Gastrocnemius medialis (tissue), 4 donors: ENCODE measurements at places on chromosomes 1 and 21. TPM values are rescaled to one million over a fixed set of nuclear protein-coding genes. Genes with fewer than 3 reads are reported as not detected.

Gene ECM1
- 8.5 TPM for total RNA-seq

Gene MTARC1
- 1.3 TPM for total RNA-seq

Gene CELA2B
- not detected for total RNA-seq

- DNase-seq, result no peak
Measured at GRCh38 chr1:92442351-92442750, 44.4 kb downstream of the GFI1 start.

DNA sequence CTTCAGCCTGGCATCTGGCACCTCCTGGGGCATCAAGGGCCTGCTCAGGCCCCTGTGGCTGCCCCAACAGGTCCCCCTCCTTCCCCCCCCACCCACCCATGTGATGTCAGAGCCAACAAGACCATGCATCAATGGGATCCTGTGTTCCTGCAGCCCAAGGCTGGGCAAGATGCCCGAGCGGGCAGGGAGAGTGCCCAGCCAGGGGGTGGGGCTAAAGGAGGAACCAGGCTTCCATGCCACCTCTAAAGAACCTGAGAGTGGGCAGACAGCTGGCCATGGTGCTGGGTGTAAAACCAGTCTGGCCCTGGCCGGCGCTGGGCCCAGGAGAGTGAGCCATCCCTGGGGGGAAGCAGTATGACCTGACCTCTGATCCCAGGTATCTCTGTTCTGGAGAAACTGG is 7.6 kb downstream of the COL16A1 start:
- DNase-seq, result no peak

DNA sequence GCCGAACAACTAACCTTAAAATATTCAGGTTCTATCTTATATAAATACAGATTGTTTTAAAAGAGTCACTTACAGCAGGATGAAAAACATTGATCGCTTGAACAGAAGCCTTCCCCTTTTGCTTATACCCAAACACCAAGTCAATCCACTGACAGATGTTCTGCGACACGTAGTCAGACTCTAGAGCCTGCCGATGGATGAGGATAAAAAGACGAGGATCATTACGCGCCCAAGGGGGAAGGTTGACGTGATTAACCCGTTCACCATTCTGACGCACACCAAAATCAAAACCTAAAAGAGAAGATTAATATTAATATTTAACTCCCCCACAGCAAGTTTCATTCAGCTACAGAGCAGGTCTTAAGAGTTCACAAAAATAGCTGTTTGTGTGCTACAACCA is 59.4 kb upstream of the GNG4 start:
- DNase-seq, result no peak

Gene PLPPR5
- total RNA-seq, result not detected

DNA sequence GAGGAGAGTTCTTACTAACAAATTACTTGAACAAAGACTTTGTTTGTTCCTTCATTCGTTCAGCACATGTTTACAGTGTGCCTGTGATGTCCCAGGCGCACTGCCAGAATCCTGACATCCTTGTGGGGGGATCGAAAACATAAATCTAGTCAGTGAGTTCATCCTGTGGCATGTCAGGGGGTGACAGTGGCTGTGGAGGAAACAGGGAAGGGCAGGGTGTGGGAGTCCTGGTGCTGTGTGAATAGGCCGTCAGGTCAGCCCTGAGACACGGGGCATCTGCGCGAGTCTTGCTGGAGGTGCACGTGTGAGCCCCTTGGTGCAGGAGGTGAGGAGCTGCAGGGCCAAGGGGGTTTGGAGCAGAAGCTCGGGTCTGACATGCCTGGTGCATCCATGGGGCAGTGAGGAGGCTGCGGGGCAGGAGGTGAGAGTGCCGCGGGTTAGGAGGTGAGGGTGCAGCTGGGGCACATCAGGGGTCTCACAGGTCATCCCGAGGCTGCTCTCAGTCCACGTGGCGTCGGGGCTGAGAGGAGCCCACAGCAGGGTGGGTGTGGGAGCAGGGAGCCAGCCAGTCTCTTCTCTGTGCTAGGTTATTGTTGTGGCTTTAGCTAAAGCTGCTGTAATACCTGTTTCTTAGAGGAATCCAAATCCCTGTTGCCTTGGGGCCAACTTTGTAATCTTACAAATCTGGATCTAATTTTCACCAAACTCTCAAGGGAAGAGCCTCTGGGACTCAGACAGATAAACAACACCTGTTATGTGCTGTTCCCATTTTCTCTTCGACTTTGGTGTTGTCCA is 93.4 kb downstream of the PCBP3 start:
- no peak for DNase-seq

Gene CCDC27
- not detected for total RNA-seq

DNA sequence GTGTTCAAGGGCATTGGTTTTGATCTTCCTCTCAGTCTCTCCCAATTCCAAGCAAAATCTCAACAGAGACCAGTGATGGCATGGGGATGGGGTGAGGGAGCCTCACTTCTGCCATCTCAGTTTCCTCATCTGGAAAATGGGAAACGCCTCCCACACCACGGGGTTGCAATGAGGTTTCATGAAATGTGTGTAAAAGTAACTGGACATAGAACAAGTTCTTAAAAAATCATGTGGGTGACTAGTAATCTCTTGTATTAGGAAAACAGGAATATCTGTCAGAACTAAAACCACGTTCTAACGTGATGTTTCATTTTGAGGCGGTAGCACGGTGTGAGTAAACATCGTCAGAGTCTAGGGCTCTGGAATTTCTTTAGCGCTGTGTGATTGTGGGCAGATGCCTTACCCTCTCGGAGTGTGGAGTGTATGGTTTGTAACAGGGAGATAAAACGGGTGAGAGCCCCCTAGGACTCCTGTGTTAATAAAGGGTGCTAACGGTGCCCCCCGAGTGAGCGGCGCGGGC is 55.5 kb upstream of the DNAJC6 start:
- DNase-seq, result no peak

GRCh38 chr1:223350361-223350908 is 13.5 kb downstream of the SUSD4 start:
- DNase-seq, result no peak
